ENCODE measurements at places on chromosomes 3 and 15.

GRCh38 chr15:47301481-47301880, 415.8 kb upstream of the SEMA6D start:
- DNase-seq, result no peak

GRCh38 chr3:52771334-52771681, 568 bp upstream of the NEK4 start:
- no peak for DNase-seq

- DNase-seq, result no peak
Observed at GRCh38 chr15:53565721-53566120, 193.7 kb downstream of the WDR72 start.

DNA sequence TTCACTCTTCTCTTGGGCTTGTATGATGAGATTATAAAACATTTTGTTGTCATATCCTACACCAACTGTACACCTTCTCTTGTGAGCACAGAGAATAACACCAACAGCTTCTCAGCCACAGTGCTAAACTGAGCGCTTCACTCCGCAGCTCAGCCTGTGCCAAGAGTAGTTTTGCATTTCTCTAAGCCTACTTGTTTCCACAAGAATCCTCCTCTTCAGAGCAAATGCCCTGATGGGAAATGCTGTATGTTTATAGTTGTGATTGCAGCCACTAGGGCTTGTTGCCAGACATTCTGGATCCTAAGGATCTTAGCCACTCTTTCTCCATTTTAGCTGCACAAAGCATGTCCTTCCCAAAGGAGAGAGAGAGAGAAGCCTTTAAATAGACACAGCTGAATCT, 138.8 kb upstream of the PLXND1 start:
- DNase-seq, result no peak

DNA sequence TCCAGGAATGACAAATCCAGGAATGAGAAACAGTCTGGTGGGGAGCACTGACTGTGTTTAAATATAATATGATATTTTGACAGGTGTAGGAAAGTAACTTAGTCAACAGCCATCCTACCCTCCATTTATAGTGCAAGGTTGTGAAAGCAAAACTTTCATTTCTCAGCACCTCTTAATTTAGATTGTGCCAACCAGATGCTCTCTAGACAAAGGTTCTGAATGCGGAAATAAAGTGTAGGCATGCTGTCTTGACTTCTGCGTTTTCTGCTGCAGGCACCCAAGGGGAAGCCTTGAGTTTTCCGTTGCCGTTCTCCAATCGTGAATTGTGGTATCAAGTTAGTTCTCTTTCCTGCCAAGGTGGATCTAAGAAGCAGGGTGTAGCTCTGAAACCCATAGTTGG, 261.9 kb upstream of the SUCLG2 start:
- DNase-seq, result no peak

DNA sequence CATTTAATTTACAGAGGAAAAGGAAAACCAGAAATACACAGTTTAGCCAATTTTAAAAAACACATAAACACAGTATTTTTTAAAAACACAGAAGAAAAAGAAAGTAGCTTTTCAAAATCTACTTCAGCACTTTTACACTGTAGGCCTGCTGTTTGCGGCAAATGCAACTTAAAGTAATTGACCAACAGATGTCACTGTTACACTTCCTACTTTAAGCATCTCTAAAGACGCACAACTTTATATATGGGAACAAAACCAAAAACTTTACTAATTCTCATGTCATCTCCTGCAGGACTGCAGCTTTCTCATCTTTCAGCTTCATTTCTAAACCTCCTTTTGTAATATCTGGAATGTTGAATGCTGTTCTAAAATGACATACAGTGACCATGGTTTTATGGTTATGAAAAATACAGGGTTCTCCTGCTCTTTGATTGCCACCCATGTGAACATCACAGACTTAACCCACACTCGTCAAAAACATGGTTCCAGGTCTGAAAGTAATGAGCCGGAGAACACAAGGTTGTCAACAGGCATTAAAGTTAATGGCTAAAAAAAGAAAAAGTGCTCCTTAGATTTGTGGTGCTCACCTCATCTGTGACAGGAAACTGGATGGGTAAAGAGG, 107.9 kb downstream of the FMN1 start:
- DNase-seq, result no peak

DNA sequence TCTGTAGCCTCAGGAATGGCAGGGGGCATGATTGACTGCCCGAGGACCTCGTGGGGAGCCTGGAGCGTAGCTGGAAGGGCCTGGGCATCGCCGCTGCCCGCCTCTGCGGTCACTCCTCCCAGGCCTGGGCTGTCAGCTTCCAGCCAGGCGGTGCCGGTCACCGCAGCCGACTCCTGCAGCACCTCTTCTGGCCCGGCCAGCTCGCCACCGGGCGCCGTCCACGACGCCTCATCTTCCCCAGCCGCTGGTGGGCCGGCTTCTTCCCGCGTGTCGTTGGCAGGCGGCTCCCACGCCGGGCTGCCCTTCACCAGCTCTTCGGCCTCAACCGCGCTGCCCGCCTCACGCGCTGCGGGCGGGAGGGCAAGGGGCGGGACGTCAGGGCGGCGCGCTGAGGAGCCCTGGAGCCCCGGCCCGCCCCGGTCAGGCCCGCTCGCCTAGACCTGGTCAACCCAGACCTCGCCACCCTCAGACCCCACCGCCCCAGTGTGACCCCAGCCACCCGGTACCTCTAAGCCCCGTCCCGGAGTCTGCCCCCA, 1.0 kb downstream of the CSPG5 start:
- no peak for DNase-seq

DNA sequence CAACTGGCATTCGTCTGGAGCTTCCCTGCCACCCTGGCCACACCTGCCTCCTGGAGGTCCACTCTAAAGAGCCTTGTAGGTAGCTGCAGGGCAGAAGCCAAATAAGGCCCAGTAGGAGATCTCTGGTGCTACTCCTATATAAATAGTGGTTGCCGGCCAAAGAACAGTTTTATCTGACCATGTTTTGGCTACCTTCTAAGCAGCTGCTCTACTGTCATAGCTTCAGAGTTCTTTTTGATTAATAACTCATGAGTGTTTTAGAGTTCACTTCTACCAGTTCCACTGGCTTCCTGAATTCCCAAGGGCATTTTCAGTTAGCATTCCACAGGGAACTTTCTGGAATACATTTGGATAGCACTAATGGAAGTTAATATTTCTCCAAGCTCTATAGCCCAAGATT, 154.6 kb downstream of the B3GALNT1 start:
- DNase-seq, result no peak

DNA sequence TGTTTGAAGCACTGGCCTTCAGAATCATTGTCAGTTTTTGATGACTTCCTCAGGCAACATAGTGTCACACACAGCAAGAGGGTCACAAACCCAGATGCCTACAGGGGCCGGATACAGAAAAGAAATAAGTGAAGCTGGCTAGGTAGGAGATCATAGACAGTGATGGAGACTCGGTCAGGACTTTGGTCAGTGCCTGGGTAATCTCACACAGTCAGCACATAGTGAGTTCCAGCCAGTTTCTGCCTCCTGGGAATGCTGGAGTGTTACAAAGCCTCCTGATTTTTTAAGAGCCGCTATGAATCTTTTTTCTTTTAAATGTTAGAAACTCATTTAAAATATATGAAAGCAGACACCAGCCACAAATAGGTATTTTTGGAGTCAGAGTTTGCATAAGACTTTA, 399.1 kb downstream of the IL5RA start:
- DNase-seq, result no peak

GRCh38 chr3:58784888-58785287, 118.3 kb upstream of the FAM3D start:
- DNase-seq, result no peak

GRCh38 chr3:138946663-138947494, at the start of the genes FOXL2 and FOXL2NB:
FOXL2 (minus strand) TSS chr3:138947137; CDS start chr3:138946722, 415 bp downstream.
FOXL2NB (plus strand) TSS chr3:138947217; CDS start chr3:138947365, 148 bp downstream.
- no peak for DNase-seq

GRCh38 chr3:141225939-141226338, 5.7 kb upstream of the PXYLP1 start:
- no peak for DNase-seq

- no peak for DNase-seq
Observed at GRCh38 chr15:95662638-95663037, 667.9 kb upstream of the NR2F2 start.

GRCh38 chr15:28107111-28107903, 8.2 kb upstream of the OCA2 start:
- DNase-seq, result no peak

GRCh38 chr3:152733584-152734119, 101.3 kb upstream of the P2RY1 start:
- DNase-seq, result no peak

- no peak for DNase-seq
Observed at GRCh38 chr3:51243924-51244323, 141.2 kb upstream of the MANF start.

DNA sequence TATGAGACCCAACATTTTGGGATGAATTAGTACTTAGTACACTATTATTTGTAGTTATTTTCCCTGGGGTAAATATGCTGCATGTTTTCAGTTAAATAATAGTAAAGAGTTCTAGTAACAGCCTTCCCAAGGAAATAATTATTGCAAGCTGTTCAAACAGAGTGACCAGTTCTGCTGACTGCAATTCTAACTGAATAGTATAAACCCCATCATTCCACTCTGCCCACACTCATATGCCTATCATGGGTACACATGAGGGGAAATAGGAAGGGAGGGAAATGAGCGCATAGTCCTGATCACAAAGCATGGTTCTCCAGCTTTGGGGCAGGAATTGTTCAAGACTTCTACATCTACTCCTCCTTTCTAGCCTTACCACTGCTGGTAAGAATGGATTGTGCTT, 18.7 kb downstream of the UQCC5 start:
- DNase-seq, result no peak

DNA sequence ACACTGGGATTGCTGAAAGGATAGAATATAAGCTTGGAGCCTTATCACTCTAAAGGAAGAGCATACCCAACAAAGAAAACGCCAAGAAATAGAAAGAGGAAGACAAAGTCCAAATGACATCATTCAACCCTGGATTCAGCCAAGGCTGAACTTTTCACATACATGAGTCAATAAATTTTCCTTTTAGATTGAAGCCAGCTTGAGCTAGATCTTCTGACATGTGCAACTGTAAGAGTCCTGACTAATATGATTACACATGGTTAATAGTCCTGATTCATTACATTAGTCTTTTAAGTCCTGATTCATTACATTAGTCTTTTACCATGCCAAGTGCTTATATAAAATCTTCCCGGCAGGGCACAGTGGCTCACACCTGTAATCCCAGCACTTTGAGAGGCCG, 13.6 kb upstream of the DENND6A start:
- no peak for DNase-seq

DNA sequence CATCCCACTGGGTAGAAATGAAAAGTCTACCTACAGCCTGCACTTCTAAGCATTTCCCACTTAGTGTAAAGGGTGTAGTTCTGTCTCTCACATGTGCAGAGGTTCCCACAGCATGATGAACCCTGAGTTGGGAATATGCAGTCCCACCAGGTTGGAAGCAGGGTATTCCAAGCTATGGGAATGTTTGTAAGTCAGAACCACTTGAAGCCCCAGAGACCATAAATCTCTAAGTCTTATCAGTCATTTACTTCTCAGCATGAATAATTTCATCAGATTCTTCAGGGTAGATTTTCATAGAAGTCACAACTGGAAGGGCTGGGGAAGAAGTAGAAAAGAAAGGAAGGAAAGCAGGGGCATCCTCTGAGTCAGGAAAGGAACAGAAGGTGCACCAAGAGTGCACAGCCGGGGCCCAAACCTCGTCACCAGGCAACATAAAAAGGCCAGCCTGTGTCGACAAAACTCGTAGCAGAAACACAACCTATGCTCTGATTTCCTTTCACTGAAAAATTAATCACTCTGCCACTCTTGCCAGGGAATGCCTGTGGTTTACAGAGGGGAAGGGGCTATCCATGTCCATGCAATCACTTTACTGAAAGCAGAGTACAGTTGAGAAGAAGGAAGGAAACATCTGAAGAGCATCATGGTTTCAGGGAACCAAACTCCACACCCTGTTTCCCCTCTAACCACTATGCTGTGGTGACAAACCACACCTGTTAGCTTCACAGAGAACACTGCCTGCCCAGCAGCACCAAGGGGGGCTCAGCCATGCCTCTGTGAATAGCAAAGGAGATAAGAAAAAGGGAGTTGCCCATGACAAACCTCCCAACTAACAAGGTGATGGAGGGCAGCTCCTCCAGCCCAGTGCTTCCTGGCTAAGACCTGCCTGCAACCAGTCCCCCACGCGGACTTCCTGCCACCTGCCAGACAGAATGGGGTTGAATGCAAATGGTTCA, 40.5 kb downstream of the SH3BP5 start:
- no peak for DNase-seq

- DNase-seq, result no peak
Observed at GRCh38 chr3:26682406-26682805, 59.8 kb downstream of the LRRC3B start.

GRCh38 chr3:117842086-117842485, 1132.5 kb downstream of the TUSC7 start:
- DNase-seq, result no peak

- no peak for DNase-seq
Observed at GRCh38 chr3:47291158-47291753, 8.5 kb downstream of the KLHL18 start.

DNA sequence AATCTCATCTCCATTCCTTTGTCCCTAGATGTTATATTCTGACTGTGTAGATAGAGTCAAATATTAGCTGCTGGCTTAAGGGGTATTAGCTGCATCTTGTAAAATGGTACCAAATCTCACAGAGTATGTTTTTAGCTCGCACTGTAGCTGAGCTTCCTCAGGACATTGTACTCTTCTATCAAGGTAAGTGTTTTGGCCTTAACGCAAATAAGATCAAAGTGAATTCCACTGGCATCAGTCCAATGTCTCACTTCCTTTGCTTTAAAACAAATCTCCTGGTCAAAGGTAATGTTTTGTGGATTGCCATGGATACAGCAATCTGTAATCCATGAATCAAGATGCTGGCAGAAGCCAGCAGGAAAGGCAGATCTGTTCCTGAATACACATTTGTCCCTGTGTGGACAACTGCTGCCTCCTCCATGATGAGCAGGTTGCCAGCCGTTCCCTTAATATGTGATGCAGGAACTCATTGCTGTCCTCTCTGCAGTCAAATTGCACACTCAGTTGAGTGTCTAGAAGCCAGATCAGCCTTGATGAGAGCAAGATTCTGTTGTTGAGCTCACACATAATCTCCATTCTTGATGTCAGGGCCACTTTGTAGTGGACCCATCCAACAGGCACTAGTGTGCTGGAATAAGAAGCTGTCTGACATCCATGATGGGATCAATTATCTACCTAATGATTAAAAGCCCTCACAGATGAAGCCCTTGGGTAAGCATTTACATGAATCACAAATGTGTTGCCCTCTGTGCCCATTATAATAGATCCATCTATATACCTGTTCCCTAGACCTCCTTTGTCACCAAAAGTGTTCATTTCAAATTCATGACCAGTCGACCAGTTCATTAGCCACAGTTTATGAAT, 96.6 kb upstream of the AGTR1 start:
- DNase-seq, result no peak

DNA sequence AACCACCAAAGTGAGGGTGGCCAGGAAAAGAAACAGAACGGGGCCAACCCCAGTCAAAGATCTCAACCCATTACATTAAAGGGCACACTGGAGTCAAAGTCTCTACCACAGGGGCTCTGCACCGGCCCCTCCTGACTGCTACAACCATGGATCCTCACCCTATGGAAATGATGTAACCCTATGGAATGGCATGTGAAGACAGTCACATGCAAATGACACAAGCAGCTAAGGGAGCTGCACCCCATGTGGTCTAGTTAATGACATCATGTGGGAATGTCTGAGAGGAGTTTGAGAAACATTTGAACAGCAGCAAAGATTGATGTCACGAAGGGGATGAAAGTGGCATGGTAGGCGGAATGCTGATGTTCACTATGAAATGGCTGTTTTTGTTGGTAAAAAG, 298.2 kb upstream of the SLCO3A1 start:
- no peak for DNase-seq

GRCh38 chr3:172209333-172210321, 170.2 kb downstream of the FNDC3B start:
- no peak for DNase-seq
